ENCODE measurements at places on chromosomes 2 and 18. TPM values are rescaled to one million over a fixed set of nuclear protein-coding genes. Genes with fewer than 3 reads are reported as not detected.
A peak's percentile ranks its signal among the peaks of the same experiment; 100 is the strongest.

STEAP3 gene
- 30.5 TPM for total RNA-seq

CPLX4 gene
- total RNA-seq = not detected

SYT4 gene
- not detected for total RNA-seq

NGEF gene
- not detected for total RNA-seq

COBLL1 gene
- 1.8 TPM for total RNA-seq

EPB41L3 gene
- 19.2 TPM for total RNA-seq

DNA sequence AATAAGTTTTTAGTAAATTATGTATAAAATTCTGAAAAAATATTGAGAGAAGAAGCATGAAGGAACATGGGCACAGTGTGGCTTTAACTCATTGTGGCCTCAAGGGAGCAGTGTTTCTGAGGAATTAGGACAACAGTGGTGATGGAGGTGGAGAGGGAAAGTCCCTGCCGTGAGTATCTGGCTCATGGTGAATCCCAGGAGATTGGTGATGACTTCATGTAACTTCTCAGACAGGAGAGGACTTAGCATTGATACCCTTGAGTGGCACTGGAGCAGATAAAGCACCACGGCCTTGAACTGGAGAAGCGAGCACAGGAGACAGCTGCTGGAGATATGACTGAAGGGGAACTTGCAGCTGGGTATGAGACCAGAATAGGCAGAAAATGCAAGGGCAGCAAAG, 35.0 kb upstream of the LRP1B start:
- DNase-seq = peak; percentile 48
- no peaks in the 10 kb centered on the region for H3K36me3 ChIP-seq
- peaks cover 9% of the 10 kb centered on the region for H3K27me3 ChIP-seq
- no peak overlapping the region for H3K4me3 ChIP-seq
- no peak overlapping the region for H3K27ac ChIP-seq

GRCh38 chr2:150145299-150145692, 342.2 kb downstream of the RND3 start:
- H3K27me3 ChIP-seq = no peaks in the 10 kb centered on the region
- no peak overlapping the region for H3K4me3 ChIP-seq
- H3K27ac ChIP-seq = no peak overlapping the region

DNA sequence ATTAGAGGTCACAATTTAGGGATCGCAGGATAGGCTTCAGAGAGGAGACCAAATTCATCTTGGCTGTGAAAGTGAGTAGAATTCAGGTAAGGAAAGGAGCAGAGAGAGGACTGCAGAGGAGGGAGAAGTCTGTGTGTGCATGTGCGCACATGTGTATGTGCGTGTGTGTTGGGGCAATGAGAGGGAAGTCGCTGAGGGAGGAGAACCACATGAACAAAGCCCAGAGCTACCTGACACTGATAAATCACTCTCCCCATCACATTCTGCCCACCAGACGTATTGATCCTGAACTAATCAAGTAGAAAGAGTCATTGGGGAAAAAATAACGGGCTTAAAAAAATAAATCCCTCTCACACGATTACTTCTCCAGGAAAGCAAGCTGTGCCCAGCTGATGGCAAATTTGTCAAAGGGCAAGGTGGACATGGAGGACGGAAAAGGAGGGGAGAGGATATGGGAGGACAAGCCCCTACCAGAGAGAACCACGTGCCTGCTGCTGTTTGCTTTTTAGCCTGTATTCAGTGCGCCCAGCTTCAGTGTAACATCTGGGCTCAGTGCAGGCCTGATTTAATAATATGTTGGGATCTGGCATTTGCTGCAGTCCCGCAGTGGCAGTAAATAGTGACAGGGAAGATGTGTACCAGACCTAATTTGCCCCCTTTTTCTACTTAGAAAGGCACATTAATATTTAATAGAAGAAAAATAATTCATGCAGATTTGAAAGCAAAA, 307.5 kb downstream of the C1D start:
- no peak overlapping the region for H3K4me3 ChIP-seq
- no peaks in the 10 kb centered on the region for H3K27me3 ChIP-seq
- no peaks in the 10 kb centered on the region for H3K36me3 ChIP-seq
- no peak overlapping the region for H3K27ac ChIP-seq
- H3K4me1 ChIP-seq = peaks cover 4% of the 10 kb centered on the region
- DNase-seq = no peak

GRCh38 chr2:235468978-235469655, 24.7 kb upstream of the AGAP1 start:
- no peaks in the 10 kb centered on the region for H3K36me3 ChIP-seq
- H3K27me3 ChIP-seq = no peaks in the 10 kb centered on the region
- H3K27ac ChIP-seq = peak overlapping the region; percentile 72
- H3K4me1 ChIP-seq = peaks cover 26% of the 10 kb centered on the region
- H3K4me3 ChIP-seq = peak overlapping the region; percentile 65

GRCh38 chr2:133682347-133682746, 114.1 kb upstream of the NCKAP5 start:
- no peak overlapping the region for H3K27ac ChIP-seq
- H3K4me1 ChIP-seq = peaks cover under 1% of the 10 kb centered on the region
- no peak for DNase-seq
- H3K36me3 ChIP-seq = no peaks in the 10 kb centered on the region
- H3K4me3 ChIP-seq = no peak overlapping the region
- H3K27me3 ChIP-seq = peaks cover 10% of the 10 kb centered on the region

DNA sequence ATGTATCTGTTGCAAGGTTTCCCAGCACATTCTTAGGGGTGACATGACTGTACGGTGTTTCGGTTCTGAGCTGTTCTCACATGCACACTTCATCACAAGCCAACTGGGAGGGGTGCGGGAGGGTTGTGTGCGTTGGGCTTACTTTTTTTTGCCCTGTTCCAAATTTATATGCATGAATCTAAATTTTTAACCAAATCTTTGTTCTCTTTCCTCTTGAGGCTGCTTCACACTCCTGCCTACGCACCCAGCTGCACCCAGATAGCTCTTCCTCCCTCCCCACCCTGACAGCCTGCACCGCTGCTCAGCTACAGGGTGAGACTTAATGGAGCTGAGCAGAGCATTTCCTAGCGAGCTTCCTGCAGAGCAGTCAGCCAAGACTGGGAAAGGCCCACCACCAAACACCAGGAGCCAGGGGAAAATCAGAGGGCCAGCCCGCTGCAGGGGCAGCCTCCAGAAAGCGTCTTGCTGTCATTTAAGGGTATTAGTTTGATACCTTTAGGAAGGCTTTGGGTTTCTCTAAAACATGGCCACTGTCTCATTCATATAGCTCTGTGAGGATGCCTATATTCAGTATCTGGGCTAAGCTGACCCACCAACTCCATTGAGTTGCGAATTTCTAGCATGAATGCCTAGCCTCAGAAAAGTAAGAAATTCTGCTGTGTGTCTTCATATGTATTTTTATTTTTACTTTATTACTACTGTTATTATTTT, 84.5 kb downstream of the POU3F3 start:
- DNase-seq = no peak
- no peak overlapping the region for H3K27ac ChIP-seq
- no peaks in the 10 kb centered on the region for H3K4me1 ChIP-seq

- no peaks in the 10 kb centered on the region for H3K36me3 ChIP-seq
- H3K4me3 ChIP-seq = no peak overlapping the region
- no peak overlapping the region for H3K27ac ChIP-seq
- H3K4me1 ChIP-seq = no peaks in the 10 kb centered on the region
- DNase-seq = no peak
Measured at GRCh38 chr2:152089238-152089637, 9.6 kb downstream of the CACNB4 start.

DNA sequence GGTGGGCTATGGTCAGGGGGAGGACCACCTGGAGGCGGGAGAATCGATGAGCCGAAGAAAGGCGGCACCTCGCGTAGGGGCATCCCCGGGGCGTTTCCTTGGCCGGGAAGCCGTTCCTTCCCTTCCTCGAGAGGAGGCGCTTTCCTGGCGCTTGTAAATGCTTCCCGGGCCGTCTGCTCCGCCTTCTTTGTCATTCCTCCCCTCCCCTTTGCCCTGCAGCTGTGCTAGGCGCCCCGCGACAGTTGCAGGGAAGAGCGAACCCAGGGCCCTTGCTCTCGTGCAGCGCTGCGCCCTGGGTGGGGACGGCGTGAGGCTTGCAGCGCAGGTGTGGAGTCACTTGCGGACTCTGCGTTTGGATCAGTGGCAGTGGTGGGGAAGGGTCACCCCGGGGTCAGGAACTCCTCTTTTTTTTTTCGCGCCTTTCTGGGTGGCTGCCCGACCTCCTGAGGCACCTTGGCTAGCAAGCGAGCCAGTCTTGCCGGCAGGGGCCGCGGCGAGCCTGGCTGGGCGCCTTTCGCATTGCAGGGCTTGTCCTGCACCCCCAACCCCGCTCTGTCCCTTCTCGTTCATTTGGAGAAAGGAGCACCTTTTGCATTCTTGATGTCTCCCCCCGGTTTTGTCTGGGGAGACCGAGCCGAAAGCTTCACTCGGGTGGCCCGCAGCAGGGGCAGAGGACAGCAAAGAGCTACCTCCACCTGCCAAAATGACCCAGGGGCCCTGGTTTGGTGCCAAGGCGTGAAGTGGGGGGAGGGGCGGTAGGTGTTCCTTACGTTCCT, 858 bp downstream of the KCNS3 start:
- no peak overlapping the region for H3K27ac ChIP-seq
- peak overlapping the region; percentile 78 for H3K4me3 ChIP-seq
- peak; percentile 85 for DNase-seq
- no peaks in the 10 kb centered on the region for H3K36me3 ChIP-seq
- H3K4me1 ChIP-seq = no peaks in the 10 kb centered on the region

- no peak overlapping the region for H3K27ac ChIP-seq
- no peaks in the 10 kb centered on the region for H3K4me1 ChIP-seq
- H3K36me3 ChIP-seq = no peaks in the 10 kb centered on the region
- no peak overlapping the region for H3K4me3 ChIP-seq
- no peaks in the 10 kb centered on the region for H3K27me3 ChIP-seq
- DNase-seq = peak; percentile 11
Measured at GRCh38 chr2:232113821-232114220, 152.3 kb downstream of the DIS3L2 start.

DNA sequence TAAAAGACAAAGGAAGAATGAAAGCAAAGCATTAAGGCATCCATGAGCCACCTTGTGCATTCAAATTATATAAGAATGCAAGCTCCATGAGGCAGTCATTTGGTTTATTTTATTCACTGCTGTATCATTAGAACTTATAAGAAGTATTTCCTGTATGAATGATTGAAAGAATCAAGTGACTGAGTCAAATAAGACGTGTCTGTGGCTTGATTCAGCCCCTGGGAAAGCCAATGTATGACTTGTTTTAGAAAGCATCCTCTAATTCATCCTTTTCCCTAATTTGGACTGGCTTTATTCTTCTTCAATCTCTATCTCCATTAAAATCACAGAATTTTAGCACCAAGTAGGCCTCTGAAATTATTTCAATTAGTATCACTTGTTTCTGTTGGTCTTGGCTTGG, 461.1 kb downstream of the LPIN1 start:
- no peak overlapping the region for H3K27ac ChIP-seq
- H3K4me1 ChIP-seq = 0 out of 2 replicates have a peak, but pooled peaks cover 2% of the 10 kb centered on the region
- no peak overlapping the region for H3K4me3 ChIP-seq
- DNase-seq = peak; percentile 6

GRCh38 chr2:238521870-238522269, 95.1 kb downstream of the ASB1 start:
- peaks cover 18% of the 10 kb centered on the region for H3K4me1 ChIP-seq
- no peak for DNase-seq
- H3K36me3 ChIP-seq = no peaks in the 10 kb centered on the region
- no peaks in the 10 kb centered on the region for H3K27me3 ChIP-seq

DNA sequence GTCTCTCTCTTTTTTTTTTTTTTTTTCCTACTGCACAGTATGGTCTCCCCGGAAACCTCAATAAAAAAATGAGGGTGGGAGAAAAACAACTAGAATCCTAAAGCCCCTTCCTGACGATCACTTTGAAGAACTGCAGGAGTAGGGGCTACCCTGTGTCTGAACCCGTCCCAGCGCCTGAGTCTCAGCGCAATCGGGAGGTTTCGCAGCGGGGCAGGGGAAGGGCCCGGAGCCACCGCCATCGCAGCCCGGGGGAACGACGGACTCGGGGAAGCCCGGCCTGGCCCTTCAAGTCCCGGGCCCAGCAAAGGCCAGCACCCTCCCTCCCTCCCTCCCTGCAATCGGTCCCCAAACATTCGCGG, 411 bp downstream of the NARS1 start:
- H3K27ac ChIP-seq = peak overlapping the region; percentile 62
- H3K27me3 ChIP-seq = no peaks in the 10 kb centered on the region
- H3K4me1 ChIP-seq = peaks cover 17% of the 10 kb centered on the region

DNA sequence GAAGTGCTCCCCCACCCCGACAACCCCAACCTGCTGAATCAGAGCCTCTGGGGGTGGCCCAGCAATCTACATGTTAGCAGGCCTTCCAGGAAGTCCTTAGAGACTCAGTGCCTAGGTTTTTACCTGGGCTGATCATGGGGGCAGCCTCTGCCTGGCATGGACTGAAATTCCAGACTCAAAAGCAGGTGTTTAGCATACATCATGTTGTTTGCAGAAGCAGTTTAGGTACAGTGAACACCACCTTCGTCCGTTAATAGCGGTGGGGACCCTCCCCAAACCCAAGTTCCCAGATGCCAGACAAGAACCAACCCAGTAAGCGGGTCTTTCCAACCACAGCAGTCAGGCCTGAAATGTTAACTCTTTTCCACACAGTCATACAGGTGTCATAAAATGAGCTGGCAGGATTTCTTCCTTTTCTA, 26.4 kb upstream of the GALR1 start:
- peaks cover 7% of the 10 kb centered on the region for H3K27me3 ChIP-seq
- no peak overlapping the region for H3K4me3 ChIP-seq
- H3K36me3 ChIP-seq = no peaks in the 10 kb centered on the region
- peaks cover 11% of the 10 kb centered on the region for H3K4me1 ChIP-seq
- DNase-seq = peak; percentile 49
- no peak overlapping the region for H3K27ac ChIP-seq

DNA sequence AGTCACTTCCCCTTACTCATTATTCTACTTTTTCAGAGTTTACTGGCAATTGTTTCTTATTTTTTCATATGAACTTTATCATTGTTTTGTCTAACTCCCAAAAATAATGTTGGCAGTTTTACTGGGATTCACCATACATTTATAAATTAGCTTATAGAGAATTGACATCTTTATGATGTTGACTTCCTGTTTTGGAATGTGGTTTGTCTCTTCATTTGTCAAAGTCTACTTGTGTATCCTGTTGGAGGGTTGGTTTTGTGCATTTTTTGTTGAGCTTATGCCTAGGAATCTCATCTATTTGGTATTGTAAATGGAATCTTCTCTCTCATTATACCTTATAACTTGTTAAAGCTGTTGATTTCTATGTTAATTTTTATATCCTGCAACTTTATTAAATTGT, 16.4 kb downstream of the EPC2 start:
- H3K4me1 ChIP-seq = peaks cover 25% of the 10 kb centered on the region
- H3K27me3 ChIP-seq = no peaks in the 10 kb centered on the region
- no peak overlapping the region for H3K27ac ChIP-seq
- DNase-seq = peak; percentile 10

GRCh38 chr2:222307143-222307756, 8.5 kb upstream of the PAX3 start:
- DNase-seq = no peak
- H3K27me3 ChIP-seq = peaks cover 100% of the 10 kb centered on the region
- no peak overlapping the region for H3K27ac ChIP-seq

- no peak for DNase-seq
- H3K4me1 ChIP-seq = no peaks in the 10 kb centered on the region
- no peak overlapping the region for H3K4me3 ChIP-seq
- H3K36me3 ChIP-seq = no peaks in the 10 kb centered on the region
- H3K27ac ChIP-seq = no peak overlapping the region
Measured at GRCh38 chr18:13273800-13274199, 55.2 kb downstream of the LDLRAD4 start.

All from GM23248 (cell line).